ENCODE measurements at places on chromosomes 4 and X. TPM values are rescaled to one million over a fixed set of nuclear protein-coding genes. Genes with fewer than 3 reads are reported as not detected.

The SCML2 gene
- 2.2 TPM for total RNA-seq

DNA sequence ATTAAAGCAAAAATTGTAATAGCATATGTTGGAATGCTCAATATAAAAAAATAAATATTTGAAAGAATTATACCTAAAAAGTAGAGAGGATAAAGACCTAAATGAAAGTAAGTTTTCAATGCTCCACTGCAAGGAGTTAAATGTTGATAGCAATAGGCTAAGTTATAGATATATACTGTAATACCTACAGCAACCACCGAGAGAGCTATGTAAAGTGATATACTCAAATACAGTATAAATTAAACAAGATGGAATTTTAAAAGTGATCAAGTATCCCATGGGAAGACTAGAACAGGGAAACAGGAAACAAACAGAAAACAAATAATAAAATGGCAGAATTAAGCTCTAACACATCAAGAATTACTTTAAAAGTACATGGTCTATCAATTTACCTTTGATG lies 73.9 kb downstream of the CASP3 start:
- DNase-seq, result no peak
- H3K4me3 ChIP-seq, result no peak overlapping the region
- H3K27ac ChIP-seq, result no peak overlapping the region
- H3K36me3 ChIP-seq, result no peaks in the 10 kb centered on the region

The LPAR4 gene
- total RNA-seq, result 0.93 TPM

The CT45A5 gene
- not detected for total RNA-seq

DNA sequence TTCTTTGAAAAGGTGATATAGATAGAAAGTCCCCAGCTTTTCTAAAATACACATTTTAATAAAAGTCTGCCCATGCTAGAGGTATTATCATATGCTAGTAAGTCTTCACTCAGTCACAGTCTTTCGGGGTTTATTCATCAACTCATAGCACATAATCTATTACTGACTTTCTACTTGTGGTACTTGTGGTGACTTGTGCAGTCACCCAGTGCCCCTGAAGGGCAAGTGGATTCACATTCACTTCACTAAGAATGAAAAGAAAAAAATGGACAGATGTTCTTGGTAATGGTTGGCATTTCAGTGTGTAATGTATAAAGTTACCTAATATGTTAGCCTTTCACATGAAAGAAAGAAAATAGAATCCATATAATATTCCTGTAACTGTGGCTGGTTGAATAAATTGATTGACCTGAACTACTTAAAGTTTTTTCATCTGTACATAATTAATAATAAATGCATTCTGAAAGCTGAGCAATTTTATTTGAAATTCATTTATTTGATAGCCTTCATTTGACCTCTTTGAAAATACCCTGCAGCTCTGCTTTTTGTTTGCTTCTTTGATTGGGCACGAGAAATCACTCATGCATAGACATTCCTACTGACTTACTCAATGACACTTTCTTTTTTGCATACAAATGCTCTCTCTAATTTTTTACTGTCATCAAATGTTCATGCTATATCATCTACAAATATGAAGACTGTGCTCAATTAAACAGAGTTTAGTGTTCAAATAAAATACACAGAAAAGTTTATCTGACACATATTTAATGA lies 39.5 kb upstream of the ZNF330 start:
- no peak overlapping the region for H3K4me3 ChIP-seq
- H3K36me3 ChIP-seq, result no peaks in the 10 kb centered on the region
- no peak for DNase-seq
- H3K27ac ChIP-seq, result no peak overlapping the region

The KLKB1 gene
- 2.2 TPM for total RNA-seq

The P2RY8 gene
- total RNA-seq, result 5.0 TPM

DNA sequence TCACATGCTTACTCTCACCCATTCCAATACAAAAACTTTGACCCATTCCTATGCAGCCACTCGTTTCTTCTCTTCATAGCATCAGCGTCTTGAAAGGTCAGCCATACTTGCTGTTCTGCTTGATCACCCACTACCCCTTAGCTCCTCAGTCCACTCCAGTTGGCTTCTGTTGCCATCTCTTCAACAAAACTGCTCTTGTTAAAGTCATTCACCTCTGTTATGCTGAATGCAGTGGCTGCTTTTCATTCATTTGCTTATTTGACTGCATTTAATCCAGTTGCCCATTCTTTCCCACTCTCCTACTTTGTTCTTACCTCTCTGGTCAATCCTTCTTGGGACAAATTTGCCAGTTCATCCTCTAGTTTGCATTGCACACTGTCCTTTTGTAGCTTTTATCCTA lies 24.9 kb downstream of the CEP135 start:
- no peaks in the 10 kb centered on the region for H3K4me1 ChIP-seq
- no peaks in the 10 kb centered on the region for H3K36me3 ChIP-seq
- DNase-seq, result no peak
- H3K27me3 ChIP-seq, result no peaks in the 10 kb centered on the region
- H3K27ac ChIP-seq, result no peak overlapping the region
- H3K4me3 ChIP-seq, result no peak overlapping the region

GRCh38 chr4:94550352-94550751 lies 98.6 kb downstream of the PDLIM5 start:
- H3K4me3 ChIP-seq, result no peak overlapping the region
- no peak overlapping the region for H3K27ac ChIP-seq
- H3K4me1 ChIP-seq, result no peaks in the 10 kb centered on the region
- H3K36me3 ChIP-seq, result no peaks in the 10 kb centered on the region

- no peaks in the 10 kb centered on the region for H3K4me1 ChIP-seq
- H3K4me3 ChIP-seq, result no peak overlapping the region
- no peak overlapping the region for H3K27ac ChIP-seq
- no peak for DNase-seq
- H3K27me3 ChIP-seq, result no peaks in the 10 kb centered on the region
Measured at GRCh38 chr4:28310926-28311325, 1450.3 kb downstream of the STIM2 start.

The PASD1 gene
- total RNA-seq, result not detected

GRCh38 chrX:54785901-54786300 lies 12.2 kb downstream of the ITIH6 start:
- H3K4me3 ChIP-seq, result no peak overlapping the region
- H3K27ac ChIP-seq, result no peak overlapping the region
- no peaks in the 10 kb centered on the region for H3K27me3 ChIP-seq
- no peaks in the 10 kb centered on the region for H3K4me1 ChIP-seq

The TMPRSS11A gene
- total RNA-seq, result not detected

GRCh38 chrX:24877854-24878650 lies 137.7 kb downstream of the ARX start:
- H3K4me1 ChIP-seq, result no peaks in the 10 kb centered on the region
- no peak overlapping the region for H3K4me3 ChIP-seq
- H3K36me3 ChIP-seq, result no peaks in the 10 kb centered on the region

DNA sequence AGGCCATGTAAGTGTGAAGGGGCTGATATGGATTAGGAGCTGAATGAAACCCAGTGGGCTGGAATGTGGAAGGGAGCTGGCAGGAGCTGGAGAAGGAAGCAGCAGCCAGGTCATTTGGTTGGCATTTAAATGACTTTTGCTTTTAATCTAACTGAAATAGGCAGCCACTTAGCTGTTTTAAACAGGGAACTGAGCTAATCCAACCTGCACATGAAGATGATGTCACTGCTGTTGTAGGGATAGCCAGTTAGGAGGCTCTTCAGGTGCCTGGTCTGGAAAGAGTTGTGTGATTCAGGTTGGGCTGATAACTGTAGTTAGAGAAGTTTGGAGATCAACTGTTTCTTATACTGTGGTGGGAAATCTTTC lies 122.4 kb downstream of the PALLD start:
- no peaks in the 10 kb centered on the region for H3K36me3 ChIP-seq
- H3K4me3 ChIP-seq, result no peak overlapping the region
- no peaks in the 10 kb centered on the region for H3K27me3 ChIP-seq
